ENCODE measurements at places on chromosomes 16 and 17. TPM values are rescaled to one million over a fixed set of nuclear protein-coding genes. Genes with fewer than 3 reads are reported as not detected.
A peak's percentile ranks its signal among the peaks of the same experiment; 100 is the strongest.

DNA sequence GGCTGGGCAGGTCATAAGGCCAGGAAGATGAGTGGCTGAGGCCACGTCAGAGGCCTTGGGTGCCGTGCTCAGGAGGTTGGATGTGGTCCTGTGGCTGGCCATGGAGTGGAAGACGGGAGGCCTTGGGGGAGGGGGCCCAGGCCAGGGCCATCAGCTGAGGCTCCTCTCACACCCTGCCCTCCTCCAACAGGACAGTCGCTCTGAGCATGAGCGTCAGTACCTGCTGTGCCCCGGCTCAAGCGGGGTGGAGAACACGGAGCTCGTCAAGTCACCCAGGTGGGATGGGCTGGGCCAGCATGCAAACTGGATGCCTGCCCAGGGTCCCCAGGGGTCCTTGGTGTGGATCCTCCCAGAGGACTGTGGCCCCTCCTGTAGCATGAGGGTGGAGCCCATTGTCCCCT lies 19.2 kb downstream of the POLR3E start:
- no peaks in the 10 kb centered on the region for H3K4me1 ChIP-seq
- DNase-seq = no peak
- H3K4me3 ChIP-seq = no peak overlapping the region
- H3K36me3 ChIP-seq = peaks cover 97% of the 10 kb centered on the region

DNA sequence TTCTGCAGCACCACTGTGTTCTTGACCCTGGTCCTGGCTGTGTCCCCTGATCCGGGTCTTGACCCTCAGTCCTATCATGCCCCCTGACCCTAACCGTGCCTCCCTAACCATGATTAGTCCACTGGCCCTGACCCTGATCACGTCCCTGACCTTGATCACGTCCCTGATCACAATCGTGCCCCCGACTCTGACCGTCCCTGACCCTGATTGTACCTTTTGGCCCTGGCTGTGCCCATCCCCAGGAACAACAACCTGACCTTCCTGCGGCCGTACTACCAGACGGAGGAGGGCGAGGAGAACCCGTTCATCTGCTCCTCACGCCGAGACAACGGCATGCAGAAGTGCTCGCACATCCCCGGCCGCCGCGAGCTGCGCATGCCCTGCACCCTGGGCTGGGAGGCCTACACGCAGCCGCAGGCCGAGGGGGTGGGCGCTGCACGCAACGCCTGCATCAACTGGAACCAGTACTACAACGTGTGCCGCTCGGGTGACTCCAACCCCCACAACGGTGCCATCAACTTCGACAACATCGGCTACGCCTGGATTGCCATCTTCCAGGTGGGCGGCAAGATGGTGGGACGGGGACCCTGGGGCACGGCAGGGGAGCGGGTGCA lies 24.9 kb downstream of the TPSG1 start:
- H3K27me3 ChIP-seq = no peaks in the 10 kb centered on the region
- DNase-seq = no peak
- H3K4me3 ChIP-seq = no peak overlapping the region
- H3K36me3 ChIP-seq = no peaks in the 10 kb centered on the region

GRCh38 chr17:82810644-82811430 lies 29.0 kb downstream of the ZNF750 start:
- no peak overlapping the region for H3K27ac ChIP-seq
- peaks cover 66% of the 10 kb centered on the region for H3K36me3 ChIP-seq
- peaks cover 7% of the 10 kb centered on the region for H3K4me1 ChIP-seq
- H3K27me3 ChIP-seq = no peaks in the 10 kb centered on the region

GRCh38 chr17:44920565-44920940 lies 5.3 kb upstream of the GFAP start:
- H3K4me1 ChIP-seq = no peaks in the 10 kb centered on the region
- no peak overlapping the region for H3K27ac ChIP-seq
- H3K27me3 ChIP-seq = peaks cover 10% of the 10 kb centered on the region
- peak; percentile 30 for DNase-seq

- no peak overlapping the region for H3K27ac ChIP-seq
- no peak overlapping the region for H3K4me3 ChIP-seq
- no peaks in the 10 kb centered on the region for H3K27me3 ChIP-seq
- peak; percentile 52 for DNase-seq
These were observed 201.2 kb downstream of the UTP18 start for GRCh38 chr17:51461578-51462004.

GRCh38 chr17:76054112-76054476 lies 18.2 kb downstream of the SRP68 start:
- H3K36me3 ChIP-seq = peaks cover 99% of the 10 kb centered on the region
- peak overlapping the region; percentile 71 for H3K27ac ChIP-seq
- no peak for DNase-seq
- H3K4me3 ChIP-seq = no peak overlapping the region

DNA sequence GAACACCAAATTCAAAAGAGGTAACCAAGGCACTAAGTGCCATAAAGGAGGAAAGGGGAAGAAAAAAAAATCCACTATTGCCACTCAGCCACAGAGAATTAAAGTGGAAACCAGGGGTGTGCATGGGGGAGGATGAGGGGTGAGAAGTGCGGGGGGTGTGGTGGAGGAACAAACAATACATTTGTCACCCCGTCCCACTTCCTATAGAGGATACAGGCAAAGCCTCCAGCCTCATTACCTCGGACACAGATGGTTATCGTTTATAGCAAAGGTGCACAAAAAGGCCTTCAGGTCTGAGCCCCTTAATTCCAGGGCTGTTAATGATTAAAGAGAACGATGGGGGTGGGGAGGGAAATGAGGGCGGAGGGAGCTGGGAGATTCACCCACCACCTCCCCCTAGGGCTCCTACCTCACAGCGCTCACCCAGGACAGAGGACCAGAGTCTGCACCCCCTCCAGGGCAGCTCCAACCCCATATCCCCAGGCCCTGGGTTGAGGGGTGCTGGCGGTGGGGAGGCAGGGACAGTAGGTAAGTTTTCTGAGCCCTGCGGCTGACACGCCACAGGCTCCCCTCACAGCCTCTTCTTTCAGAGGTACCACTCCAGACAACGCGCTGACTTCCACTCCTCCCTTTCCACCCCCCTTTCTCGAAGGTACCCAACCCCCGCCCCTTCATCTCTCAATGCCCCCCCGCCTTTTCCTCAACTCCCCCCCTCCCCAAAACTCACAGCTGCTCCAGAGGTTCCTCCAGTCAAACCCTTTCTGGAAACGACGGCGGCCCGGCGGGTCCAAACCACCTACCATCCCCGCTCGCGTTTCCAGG lies 470 bp downstream of the DCUN1D3 start:
- H3K4me3 ChIP-seq = peak overlapping the region; percentile 86
- no peaks in the 10 kb centered on the region for H3K27me3 ChIP-seq
- peaks cover 60% of the 10 kb centered on the region for H3K4me1 ChIP-seq
- H3K36me3 ChIP-seq = peaks cover 23% of the 10 kb centered on the region
- DNase-seq = peak; percentile 59

DNAH2 gene
- 6.2 TPM for total RNA-seq
